ENCODE measurements at places on chromosomes 1 and 21.

DNA sequence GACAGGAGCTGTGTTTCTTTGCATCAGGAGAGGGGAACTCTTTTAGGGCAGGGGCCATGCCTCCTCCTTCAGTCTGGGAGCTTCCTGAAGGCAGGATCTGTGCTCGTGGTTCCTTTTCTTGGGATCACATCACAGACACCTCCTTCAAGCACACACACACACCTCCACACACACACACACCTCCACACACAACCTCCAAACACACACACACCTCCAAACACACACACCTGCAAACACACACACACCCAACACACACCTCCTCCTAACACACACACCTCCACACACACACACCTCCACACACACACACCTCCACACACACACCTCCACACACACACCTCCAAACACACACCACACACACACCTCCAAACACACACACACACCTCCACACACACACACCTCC, 10.5 kb downstream of the LGR6 start:
- DNase-seq = no peak

DNA sequence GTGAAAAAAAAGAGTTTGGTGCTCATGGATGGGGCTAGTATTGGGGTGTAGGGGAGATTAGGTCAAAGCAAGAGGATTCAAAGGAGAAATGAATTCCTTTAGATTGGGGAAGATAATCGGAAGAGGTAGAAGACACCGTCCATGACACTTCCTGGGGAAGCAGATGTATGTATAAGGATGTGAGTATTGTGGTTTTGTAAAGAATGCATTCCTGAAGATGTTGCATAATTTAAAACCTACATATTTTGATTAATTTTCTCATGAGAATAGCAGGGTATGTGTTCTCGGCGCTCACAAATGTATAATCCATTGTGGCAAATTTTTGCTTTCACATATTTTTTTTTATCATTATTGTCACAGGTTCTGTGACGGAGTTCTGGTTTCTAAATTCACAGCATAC, 5.5 kb upstream of the LGALS8 start:
- DNase-seq = no peak

DNA sequence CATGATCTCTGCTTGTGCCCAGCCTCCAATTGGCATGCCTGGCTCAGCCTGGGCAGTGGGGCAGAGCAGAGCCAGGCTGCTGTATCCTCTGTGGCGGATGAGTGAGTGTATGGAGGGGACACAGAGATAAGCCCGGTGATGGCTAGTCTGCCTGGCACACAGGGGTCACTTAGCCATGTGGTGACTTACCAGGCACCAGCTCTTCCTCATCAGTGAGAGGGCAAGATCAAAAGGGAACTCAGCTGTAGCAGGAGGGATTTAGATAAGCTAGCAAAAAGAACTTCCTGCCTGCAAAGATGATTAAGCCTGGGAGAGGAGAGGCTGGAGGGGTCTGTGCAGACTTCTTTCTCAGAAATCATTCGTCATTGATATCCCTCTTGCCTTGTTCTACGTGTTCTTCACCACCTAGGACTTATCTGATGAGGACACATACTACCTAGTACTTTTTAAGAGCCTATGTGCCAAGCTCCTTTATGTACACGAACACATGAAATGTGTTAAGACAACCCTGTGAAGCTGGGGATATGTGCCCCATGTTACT, 7.9 kb downstream of the KIF21B start:
- no peak for DNase-seq

GRCh38 chr1:178540646-178541045, 27.7 kb downstream of the TEX35 start:
- DNase-seq = no peak

DNA sequence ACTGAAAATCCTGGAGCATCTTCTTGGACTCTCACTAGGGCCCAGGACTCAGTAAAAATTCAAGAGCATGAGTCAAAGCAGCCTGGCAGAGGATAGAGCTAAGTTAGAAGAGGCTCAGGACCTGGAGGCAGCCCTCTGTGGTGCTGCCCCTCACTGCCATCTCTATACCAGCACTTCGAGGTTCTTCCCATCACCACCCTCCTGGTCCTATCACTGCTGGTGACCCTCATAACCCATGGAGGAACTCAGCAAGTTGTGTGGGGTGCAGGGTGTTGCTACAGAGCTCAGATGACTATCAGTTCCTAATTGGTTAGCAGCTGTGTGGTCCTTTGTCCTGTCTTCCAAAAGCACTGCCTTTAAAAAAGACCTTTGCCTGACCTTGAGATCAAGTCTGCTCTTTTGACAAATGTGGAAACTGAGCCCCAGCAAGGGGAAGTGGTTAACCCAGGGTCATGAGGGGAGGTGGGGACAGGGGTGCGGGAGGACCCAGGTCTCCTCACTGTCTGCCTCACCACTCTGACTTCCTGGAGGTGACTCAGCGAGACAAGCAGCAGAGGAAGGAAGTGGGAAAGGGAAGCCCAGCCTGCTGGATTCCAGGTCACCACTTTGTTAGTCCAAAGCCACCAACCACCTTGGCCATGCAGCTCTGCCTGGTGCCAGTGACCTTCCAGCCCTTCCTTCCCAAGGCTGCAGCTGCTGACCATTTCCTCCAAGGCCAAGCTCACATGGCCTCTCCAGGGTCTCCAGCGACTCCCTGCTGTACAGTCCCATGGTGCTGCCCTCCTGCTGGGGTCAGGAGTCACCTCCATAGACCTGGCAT, 199.4 kb upstream of the EDN2 start:
- DNase-seq = no peak

- DNase-seq = no peak
Measured at GRCh38 chr1:2271211-2271721, 43.1 kb downstream of the SKI start.

DNA sequence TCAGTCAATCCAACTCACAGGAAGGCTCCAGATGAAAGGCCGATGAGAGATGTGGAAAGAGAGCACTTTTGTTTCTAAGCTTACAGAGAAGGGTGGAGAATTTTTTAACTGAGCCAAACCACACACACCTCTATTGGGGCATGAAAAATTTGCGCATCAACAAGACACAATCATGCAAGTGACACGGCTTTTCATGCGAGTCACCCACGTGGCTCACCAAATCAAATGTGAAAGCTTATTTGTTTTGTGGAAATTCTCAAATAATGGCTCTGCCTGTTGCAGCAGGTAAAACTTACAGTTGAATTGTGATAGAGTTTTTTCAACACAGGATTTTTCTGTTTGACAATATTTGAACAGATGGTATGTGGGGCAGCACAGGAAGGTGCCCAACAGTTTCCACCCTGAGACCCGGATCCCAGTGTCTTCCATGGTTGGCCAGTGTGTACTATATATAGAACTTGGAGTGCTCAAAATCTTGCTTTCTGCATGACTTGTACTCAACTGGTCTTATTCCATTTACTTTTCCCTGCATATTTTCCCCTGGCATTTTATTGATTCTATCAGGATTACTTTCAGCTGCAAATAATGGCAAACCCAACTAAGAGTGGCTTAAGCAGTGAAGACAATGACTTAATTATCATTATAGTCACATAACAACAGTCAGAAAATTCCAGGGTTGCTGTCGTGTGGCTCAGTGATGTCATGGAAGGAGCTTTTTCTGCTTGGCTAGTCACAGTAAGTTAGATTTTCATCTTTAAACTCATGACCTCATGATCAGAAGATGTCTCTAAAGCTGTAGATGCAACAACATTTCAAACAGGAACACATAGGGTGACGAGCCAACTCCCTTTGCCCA, 90.6 kb upstream of the SIM2 start:
- no peak for DNase-seq

- no peak for DNase-seq
Measured at GRCh38 chr21:42401154-42401553, 2.5 kb upstream of the UBASH3A start.

GRCh38 chr1:47676311-47677054, 238.6 kb downstream of the FOXD2 start:
- no peak for DNase-seq

DNA sequence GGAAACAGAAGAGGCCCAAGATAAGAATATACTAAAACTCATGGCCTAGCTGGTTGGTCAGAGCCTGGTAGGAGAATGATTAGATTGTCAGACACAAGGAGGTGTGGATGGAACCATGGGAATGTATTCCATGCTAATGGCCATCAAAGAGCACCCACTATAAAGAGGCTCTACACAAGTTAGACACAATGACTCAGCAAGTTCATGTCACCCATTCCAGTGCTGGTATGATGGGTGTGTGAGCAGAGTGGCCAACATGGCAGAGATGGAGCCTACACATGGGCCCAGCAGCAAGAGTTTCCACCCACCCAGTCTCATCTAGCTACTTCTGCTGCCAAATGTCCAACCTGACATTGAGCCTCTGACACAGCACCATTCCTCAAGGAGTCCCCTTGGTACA, 97.5 kb upstream of the COG2 start:
- DNase-seq = no peak
